Cortex of kidney (tissue), 1 donor: ENCODE measurements at places on chromosomes 6 and 20.

DNA sequence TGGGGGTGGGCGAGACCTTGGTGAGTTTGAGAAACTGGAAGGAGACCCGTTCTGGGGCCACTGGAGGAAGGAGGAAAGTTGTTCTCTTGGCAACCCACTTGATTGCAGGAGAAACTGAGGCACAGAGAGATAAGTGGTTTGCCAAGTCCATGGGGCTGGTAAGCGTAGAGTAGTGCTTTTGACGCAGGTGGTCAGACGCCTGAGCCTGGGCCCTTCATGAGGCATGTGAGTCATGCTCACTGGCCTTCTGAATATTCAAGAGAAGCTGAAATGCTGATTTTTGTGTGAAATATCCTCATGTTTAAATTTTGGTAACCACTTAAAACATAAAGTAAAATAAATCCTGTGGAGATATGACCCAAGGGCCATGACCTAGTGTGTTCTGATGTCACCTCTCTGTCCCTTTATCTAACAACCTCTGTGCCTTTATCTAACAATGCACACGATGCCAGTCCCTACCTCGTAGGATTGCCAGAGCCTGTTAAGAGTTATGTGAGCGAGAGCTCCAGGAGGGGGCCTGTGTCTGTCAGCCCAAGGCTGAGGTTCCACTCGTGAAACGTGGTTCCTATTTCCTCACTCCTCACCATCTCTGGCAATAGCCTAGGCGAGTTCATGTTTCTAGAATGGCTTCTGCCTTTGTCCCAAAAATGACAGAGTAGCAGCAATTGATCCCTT is 32.8 kb upstream of the PMEPA1 start:
- DNase-seq: no peak

DNA sequence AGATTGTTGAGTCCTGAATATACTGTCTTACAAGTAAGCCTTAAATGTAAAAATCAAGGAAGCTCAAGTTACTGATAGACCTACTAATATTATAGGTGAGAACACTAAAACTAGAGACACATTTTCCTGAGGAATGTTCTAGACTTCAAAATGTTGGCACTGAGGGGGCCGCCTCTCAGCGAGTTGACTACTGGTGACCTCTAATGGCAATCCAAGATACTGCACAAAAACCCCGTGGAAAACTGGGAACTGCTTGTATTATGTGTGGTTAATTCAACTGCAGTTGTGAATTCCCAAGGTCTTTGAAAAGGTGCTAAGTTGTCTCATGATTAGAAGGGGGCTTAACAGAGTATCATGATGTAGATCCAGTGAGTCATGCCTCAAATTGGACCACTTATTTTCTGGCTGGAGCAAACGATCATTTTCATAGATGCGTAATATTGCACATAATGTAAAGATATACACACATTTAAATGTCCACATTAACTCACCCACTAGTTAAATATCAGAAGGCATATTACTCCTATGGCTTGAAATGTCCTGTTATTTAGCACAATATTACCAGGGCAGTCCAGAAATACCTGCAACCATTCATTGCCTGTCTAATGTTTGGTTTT is 336.2 kb downstream of the FOXA2 start:
- no peak for DNase-seq

DNA sequence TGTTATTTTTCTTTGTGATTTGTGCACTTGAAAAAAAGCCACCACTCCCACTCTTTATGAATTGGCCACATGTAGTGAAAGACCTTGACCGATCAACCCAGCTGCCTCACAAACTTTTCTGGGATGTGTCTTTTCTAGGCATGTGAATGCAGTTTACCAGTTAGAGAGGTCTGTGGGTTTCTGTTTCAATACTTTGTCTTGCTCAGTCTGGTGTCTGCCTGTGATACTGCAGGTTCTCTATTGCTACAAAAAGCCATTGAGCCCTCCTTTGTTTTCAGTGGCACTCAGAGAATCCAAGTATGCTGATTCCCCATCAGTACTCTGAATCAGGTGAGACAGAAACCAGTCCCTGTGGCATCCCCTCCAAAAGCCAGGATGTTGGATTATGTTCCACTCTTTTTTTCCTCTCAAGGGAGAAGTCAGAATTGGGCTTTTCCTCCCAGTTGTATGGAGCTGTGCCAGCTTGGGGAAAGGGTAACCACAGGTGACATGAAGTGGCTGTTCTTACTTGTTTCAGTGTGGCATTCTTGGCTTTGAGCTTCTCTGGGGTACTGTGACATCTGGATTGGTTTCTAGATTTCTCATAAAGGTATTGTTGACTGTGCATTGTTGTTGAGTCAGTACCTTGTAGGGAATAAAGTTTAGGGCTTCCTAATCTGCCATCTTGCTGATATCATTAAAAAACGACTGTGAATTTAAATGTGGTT is 26.3 kb upstream of the ZFP64 start:
- no peak for DNase-seq

DNA sequence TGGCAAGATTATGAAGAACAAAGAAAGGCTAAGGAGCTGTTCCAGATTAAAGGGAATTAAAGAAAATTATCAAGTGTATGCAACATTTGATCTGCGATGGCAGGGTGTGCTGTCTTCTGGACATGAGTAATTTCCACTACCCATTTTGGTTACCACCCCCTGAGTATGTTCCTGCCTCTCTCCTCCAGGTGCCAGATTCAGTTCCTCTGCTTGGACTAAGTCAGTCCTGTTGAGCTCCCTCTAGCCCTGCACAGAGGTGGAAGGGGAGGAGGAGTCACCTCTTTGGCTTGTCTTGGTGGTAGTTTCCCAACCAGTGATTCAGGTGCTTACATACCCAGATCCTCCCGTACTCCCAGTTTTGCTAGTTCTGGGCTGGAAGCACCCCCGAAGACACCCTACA is 22.2 kb upstream of the SNRPB2 start:
- no peak for DNase-seq

GRCh38 chr6:133774356-133774755 is 114.6 kb upstream of the TCF21 start:
- no peak for DNase-seq

- no peak for DNase-seq
These were observed 45.4 kb downstream of the RARS2 start for GRCh38 chr6:87544474-87544735.
